NCI-H510A (cell line): ENCODE measurements at places on chromosomes 5 and 9.

DNA sequence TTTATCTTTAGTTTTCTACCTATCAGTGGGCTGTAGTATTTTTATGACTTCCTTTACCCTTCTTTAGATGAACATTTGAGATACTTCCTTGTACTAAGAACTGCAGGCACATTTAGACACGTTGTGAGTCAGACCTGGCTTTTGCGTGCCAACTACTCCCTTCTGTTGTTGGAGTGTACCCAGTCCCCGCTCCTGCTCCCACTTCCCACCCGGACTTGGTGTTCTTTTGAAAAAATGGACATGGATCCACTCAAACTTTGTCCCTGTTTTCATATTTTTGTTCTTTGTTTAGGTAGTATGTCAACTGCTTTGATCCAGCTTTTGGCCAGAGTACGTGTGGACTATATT is 60.7 kb downstream of the PARP8 start:
- DNase-seq: no peak

GRCh38 chr5:24749701-24750100 is 104.9 kb upstream of the CDH10 start:
- DNase-seq: no peak

DNA sequence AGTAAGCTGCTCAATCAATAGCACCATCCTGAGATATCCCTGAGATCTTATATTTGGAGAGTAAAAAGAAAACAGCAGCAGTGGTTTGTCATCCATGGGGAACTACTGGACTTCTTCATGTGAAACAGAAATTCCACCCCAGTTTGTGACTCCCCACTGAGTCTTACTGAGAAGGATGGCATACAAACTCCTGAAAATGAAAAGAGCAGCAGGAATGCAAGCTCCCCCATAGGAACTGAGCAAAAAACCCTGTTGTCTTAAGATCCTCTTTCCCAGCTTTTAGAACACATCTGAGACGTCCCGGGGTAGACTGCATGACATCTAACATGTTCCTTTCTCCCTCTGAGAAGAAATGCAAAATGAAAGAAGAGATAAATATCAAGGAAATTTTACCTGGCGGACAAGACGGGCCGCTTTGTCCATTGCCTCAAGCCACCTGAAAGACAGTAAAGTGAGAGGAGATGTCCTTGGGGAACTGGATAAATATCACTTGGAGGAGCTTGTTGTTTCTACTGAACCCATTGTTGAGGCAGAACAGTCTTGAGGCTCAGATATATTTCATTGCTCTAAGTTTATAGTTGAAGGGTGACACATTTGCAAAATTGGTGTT is 117.1 kb downstream of the NUDT12 start:
- DNase-seq: no peak

GRCh38 chr9:5773324-5773999 is 59.5 kb downstream of the ERMP1 start:
- DNase-seq: no peak

DNA sequence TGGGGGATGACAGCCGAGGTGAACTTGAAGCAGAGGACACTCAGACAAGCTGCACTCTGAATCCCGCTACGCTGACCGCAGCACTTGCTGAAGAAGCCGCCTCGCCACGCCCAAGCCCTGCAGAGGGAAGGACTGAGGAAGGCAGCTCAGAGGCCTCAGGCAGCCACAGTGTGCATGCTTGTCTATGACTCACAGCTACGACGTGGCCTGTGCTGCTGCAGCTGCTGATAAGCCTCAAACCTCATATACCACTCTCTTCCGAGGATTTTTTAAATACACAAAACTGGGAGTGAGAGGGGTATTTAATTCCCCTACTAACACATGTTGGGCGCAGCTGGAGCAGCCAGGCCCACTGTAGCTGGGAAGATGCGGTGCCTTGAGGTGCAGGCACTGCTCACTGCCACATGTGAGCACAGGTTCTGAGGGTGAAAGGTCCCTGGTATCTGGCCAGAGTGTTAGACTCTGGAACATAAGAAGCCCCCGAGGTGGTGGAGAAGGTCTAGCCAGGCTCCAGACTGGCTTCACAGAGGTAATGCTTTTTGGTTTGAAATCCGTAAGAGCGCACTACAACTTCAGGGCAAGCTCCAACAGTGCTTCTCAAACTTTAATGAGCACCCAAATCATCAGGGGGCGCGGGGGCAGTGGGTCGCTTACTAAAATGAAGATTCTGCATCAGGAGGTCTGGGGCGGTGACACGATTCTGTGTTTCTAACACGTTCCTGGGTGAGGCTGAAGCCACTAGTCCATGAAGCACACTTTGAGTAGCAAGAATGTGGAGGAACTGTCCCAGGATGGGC is 196.8 kb downstream of the AUH start:
- DNase-seq: no peak

- DNase-seq: no peak
These were observed 69.4 kb upstream of the POU5F2 start for GRCh38 chr5:93810780-93811179.

GRCh38 chr5:84403773-84404172 is 19.1 kb upstream of the EDIL3 start:
- DNase-seq: no peak

DNA sequence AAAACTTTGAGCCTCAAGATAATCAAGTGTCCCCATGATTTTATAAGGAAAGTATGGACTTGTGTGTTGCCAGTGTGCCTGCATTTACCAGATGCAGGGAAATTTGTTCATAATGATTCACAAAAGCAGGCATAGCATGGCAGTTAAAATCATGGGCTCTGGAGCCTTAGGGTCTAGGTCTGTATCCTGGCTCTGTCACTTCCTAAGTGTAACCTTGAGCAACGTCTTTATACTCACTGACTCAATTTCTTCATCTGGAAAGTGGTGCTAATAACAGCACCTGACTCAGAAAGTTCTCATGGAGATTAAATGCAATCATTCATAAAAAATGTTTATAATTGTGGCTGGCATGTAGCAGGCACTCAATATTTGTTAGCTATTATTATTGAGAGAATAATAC is 234.9 kb downstream of the SAXO1 start:
- no peak for DNase-seq

- DNase-seq: no peak
These were observed 32.0 kb downstream of the SAR1B start for GRCh38 chr5:134600600-134600999.

DNA sequence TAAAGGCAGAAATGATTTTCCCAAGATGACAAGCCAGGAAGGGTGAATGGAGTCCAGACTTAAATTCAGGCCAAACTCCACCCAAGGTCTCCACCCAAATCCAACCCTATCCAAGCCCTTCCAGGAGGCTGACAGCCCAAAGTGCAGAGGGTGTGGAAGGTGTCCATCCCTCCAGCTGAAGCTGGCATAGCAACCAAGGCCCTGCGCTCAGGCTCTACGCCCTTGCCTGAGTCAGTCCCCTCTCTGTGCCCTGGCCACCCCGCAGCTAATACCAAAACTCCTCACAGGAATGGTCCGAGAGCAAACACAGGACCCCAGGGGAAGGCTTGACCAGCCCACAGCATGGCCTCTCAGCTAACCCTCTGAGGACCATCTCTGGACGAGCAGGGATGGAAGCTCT is 2.1 kb downstream of the SEPTIN8 start:
- DNase-seq: no peak

DNA sequence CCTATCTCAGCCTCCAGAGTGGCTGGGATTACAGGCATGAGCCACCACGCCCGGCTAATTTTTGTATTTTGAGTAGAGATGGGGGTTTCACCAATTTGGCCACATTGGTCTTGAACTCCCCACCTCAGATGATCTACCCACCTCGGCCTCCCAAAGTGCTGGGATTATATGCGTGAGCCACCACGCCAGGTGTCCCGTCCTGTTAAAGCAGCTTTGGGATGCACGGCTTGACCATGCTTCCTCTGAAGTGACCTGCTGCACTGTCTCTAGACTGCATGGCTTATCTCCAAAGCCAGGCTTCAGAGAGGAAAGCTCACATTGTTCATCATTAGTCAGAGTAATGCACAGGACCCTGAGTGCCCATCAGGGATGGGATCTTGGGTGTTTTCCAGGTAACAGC is 45.4 kb downstream of the SEMA4D start:
- no peak for DNase-seq

GRCh38 chr9:137396634-137397367 is 26.2 kb downstream of the EXD3 start:
- DNase-seq: no peak

DNA sequence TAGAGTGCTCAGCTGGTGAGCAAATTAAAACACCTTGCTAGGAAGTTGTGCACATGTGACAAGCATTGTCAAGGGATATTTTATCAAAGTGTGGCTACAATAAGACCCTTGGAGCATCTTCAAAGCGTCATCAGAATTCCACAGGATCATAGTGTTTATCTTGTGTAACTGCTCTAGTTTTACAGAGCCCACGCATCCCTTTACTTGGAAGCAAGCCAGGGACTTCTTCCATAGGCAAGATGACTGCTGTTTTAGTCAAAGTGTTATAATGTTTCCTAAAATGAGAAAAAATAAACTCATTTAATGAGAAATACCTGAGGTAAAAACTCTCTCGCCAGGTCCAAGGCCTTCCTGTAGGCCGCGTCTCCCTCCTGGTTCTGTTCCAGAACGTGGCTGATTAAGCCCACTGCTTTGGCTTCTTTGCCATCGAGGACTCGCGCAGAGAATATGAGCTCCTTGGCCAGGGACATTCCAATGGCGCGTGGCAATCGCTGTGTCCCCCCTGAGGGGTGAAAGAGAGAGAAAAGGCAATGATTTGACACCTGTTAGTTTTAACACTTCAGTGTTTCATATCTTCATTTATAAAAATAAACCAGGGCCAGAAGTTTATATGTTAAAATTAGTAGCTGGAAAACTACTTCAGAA is 141.1 kb downstream of the AUH start:
- no peak for DNase-seq

DNA sequence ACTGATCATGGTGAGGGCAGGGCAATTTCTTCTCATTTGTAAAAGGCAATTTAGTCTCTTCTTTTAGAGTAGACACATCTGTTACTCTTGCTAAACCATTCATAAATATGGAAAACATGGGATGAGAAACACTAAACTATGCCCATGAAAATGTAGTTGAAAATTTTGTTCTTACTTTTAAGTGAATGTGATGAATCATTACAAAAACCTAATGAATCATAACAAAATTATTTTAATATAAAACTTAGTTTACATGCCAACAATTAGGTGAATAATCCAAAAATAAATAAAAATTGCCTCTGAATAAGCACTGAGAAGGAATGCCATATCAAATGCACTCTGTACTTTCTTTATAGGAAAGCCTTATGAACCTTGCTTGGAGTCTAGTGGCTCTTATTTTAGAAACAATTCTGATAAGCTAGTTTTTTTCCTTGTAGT is 297.7 kb upstream of the EFNA5 start:
- no peak for DNase-seq

- DNase-seq: no peak
These were observed 4.1 kb upstream of the TOMM5 start for GRCh38 chr9:37596504-37596903.

- DNase-seq: no peak
These were observed 73.3 kb upstream of the HMHB1 start for GRCh38 chr5:143738417-143739401.

GRCh38 chr9:121895818-121896544 is 197.1 kb downstream of the TTLL11 start:
- DNase-seq: no peak

DNA sequence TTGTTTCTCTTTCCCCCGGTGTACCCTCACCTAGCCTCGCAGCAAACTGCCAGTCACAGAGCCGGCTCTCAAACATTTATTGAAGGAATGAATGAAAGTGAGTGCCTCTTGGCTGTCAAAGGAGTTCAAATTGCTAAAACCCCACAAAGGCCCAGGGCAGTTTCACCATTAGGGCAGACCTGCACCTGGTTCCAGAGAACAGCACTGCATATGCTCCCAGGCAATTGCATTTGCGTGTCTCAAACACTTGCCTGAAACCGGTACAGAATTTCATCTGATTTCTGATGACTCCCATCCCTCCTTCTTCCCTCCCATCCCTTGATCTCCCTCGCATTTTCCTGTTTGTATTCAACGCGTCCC is 165.6 kb upstream of the ZNF462 start:
- DNase-seq: no peak

GRCh38 chr9:131289301-131290035 is at the start of gene PLPP7:
TSS of gene PLPP7 (plus strand) at chr9:131289723. CDS start at chr9:131289998, 275 bp downstream.
- no peak for DNase-seq

GRCh38 chr9:84169240-84169639 is 171.3 kb downstream of the SLC28A3 start:
- no peak for DNase-seq

DNA sequence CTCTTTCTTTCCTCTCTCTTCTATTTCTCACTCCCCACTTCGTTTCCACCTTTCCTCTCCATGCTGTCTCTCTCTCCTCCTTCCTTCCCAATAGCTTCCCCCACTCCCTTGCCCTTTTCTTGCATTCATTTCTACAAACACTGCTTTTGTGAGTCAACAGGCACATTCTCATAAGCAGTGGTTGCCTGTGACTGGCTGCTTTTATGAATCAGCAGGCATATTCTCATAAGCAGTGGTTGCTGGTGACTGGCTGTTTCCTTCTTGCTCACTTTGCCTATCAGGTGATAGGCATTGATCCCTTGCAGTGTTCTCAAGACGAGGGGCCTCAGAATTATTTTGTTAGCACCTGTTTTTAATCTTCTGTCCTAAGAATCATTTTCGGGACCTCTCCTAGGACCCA is 116.1 kb upstream of the ACTBL2 start:
- no peak for DNase-seq

DNA sequence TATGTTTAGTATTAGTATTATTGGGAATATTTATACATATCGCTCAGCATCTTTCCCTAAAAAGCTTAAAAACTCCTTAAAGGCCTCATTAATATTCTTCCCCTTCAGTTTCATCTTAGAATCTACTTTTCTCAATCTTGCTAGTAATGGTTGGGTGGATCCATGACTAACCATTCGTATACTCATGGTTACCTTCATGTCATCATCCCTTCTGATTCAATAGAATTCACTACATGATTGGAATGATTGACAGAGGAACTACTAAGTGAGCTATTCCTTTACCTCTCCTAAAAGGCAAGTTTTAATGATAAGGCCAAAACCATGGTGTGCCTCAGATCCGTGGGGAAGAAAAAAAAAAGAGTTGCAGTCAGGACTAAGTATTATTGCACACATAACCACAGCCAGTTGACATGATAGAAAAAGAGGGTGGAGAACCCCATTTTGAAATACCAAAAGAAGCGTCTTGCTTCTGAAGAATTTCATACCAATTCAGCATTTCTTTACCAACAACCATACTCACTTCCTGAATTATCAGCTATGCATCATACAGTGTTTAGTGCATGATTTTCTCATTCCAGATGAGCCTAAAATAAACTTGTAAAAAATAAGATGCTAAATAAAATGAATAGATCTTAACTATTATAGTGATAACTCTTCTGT is 624.6 kb downstream of the PDE4D start:
- DNase-seq: no peak

DNA sequence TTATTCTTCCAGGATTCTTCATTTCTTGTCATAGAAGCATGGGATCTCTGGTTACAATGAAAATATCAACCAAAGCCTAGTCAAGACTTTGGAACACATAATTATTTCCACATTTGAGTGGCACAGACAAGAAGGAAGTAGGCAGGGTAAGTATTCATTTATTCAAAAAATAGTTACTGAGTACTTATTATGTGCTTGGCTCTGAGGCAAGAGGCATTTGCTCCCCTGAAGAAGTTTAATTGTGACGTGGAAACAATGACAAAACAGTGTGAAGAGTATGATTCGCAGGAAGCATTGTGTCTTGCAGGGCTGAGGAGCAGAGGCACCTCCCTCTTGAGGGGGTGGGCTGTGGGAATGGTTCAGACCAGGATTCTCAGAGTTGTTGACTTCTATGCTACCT is 45.0 kb upstream of the TNFSF15 start:
- no peak for DNase-seq
